Lower lobe of right lung (tissue), 2 donors: ENCODE measurements at places on chromosomes 5 and 9. TPM values are rescaled to one million over a fixed set of nuclear protein-coding genes. Genes with fewer than 3 reads are reported as not detected.

DNA sequence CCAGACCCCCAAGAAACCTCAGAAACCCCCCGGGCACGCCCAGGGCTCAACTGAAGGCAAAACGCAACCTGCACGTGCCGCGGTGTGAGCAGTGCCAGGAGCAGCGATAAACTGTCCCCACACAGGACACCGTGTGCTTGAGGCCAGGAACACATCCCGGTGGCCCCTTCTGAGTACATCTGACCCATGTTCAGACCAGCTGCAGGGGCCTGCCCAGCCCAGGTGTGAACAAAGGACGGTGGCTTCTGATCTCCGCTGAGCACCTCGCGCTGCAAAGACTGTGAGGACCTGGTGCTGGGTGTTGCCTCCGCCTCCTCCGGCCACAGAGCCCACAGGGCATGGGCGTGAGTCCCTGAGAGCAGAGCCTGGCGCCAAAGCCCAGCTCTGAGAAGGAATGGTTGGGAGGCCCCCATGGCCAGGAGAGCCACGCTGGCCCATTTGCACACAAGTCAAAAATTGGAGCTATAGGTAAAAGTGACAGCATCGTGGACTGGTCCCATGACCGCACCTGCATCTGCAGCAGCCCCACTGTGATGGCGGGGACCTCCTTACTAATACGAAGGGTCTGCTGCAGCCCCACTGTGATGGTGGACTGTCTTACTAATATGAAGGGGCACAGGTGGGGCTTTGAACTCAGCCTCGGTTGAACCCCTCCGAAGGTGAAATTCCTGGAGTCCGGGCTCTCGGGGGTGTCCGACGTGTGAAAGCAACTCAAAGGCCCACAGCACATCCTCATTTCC lies 31.5 kb downstream of the NDUFS6 start:
- H3K36me3 ChIP-seq: no peaks in the 10 kb centered on the region
- no peaks in the 10 kb centered on the region for H3K4me1 ChIP-seq
- peaks cover 34% of the 10 kb centered on the region for H3K27me3 ChIP-seq
- no peak for DNase-seq
- no peak overlapping the region for H3K27ac ChIP-seq

- H3K4me1 ChIP-seq: no peaks in the 10 kb centered on the region
- no peaks in the 10 kb centered on the region for H3K27me3 ChIP-seq
- H3K36me3 ChIP-seq: no peaks in the 10 kb centered on the region
- H3K27ac ChIP-seq: no peak overlapping the region
- DNase-seq: no peak
Observed at GRCh38 chr9:22237497-22238363, 208.9 kb upstream of the DMRTA1 start.

GRCh38 chr9:7841831-7842230 lies 42.3 kb upstream of the DMAC1 start:
- no peak overlapping the region for H3K27ac ChIP-seq
- no peak overlapping the region for H3K4me3 ChIP-seq
- no peaks in the 10 kb centered on the region for H3K27me3 ChIP-seq
- DNase-seq: no peak
- H3K4me1 ChIP-seq: no peaks in the 10 kb centered on the region
- no peaks in the 10 kb centered on the region for H3K36me3 ChIP-seq

- DNase-seq: no peak
- H3K4me3 ChIP-seq: no peak overlapping the region
- no peaks in the 10 kb centered on the region for H3K27me3 ChIP-seq
- H3K27ac ChIP-seq: no peak overlapping the region
- no peaks in the 10 kb centered on the region for H3K36me3 ChIP-seq
Observed at GRCh38 chr9:116515541-116515940, 171.6 kb upstream of the TRIM32 start.

ADAMTSL1 gene
- 3.7 TPM for total RNA-seq

CNTFR gene
- 2.5 TPM for total RNA-seq
